Chondrocyte (in vitro differentiated cells): ENCODE measurements at places on chromosomes 1 and 21. TPM values are rescaled to one million over a fixed set of nuclear protein-coding genes. Genes with fewer than 3 reads are reported as not detected.

Gene HSD11B1
- not detected in 3 replicates for total RNA-seq

- no peak for DNase-seq
Measured at GRCh38 chr1:100875228-100875627, 19.4 kb downstream of the EXTL2 start.

DNA sequence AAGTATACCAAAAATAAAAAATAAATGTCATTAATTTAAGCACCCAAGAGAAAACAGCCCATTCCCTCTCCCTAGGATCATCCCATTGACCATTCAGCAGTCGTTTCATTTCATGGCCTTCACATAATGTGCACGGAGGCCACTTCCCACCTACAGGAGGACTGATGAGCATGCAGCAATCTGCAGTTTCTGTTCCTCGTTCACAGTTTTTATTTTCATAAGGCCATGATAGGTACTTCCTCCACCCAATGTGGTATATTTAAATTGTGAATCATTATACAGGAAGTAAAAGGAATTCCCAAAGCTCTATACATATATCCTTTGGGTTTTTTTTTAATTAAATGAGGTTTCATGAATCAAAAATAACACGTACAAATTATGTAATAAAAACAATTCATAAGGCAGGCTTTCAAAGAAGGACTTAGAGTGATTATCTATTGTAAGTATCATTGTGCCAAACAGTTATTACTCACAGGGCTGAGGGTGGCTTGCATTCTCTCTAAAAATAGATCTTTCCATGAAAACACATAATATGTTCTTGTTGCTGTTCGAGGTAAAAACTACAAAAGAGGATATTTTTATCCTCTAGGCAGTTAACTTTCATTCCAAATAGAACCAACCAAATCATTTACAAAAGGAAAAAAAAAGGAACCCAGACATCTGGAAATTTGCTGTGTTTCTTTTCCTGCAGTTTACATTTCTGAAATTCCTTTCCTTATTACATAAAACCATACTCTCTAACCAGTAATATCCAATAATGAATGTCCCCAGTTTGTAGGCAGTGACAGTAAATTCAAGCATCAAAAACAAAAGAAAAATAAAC is 27.5 kb upstream of the SLC44A3 start:
- DNase-seq, result no peak

GRCh38 chr1:94907136-94907535 is 19.8 kb downstream of the CNN3 start:
- no peak for DNase-seq

DNA sequence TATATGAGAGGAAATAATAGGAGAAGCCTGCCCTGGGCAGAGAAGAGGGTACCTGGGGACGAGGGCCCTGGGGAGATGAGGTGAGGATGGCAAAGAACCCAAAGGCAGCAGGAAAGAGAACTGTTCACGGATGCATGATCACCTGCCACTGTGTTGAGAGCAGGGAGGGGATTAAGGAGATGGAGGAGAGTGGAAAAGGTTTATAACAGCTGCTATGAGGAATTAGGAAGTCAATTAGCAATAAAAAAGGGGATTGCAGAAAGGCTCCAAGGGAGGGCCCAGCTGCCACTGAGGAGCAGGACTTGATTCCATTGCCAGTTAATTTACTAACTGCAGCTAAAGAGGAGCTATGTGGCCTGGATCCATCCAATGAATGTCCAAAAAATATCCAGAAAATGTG is 61.1 kb downstream of the GFI1 start:
- no peak for DNase-seq

GRCh38 chr1:107541412-107541811 is 400.6 kb downstream of the NTNG1 start:
- no peak for DNase-seq
